ENCODE measurements at places on chromosomes 12 and 14.

DNA sequence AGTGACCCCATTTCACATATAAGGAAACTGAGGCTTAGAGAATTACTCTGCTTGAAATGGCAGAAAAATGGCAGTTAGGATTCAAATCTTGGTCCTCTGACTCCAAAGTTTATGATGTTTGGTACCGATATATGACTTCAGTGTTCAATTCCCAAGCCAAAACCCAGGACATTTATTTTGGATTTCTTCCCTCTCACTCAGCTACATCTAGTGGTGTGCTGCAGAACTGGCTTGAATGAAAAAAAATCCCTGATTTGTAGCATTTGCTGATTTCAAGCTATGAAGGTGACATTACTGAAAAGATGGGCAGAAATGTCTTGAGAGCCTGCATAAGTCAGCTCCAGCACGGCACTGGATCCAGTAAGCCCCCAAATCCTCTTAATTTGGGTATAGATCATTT is 106.4 kb downstream of the EFCAB11 start:
- DNase-seq: no peak

- DNase-seq: no peak
Measured at GRCh38 chr12:65325183-65325582, 46.7 kb downstream of the MSRB3 start.

DNA sequence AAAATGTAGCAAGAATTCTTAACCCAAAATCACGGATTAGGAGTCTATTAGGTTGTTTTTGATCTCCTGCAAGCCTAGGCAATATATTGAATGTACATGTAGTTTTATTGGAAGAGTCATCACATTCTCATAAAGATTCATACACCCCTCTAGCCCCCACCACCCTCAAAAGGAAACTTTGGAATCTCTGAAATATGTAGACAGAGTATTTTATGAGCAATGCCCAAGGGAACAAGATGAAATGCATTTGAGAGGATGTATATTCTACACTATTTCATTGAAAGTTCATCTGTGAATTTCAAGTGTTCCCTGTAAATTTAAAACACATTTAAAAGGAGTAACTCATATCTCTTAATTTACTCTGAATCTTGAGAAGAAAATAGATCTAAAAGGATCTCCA is 103.7 kb downstream of the SYT1 start:
- no peak for DNase-seq

- DNase-seq: no peak
Measured at GRCh38 chr14:22850944-22851764, 14.8 kb downstream of the MMP14 start.

GRCh38 chr14:56803816-56804535 is 6.3 kb downstream of the OTX2 start:
- DNase-seq: no peak

- DNase-seq: no peak
Measured at GRCh38 chr12:132166093-132166492, 21.8 kb downstream of the NOC4L start.

GRCh38 chr14:90402016-90402415 is 5.2 kb downstream of the CALM1 start:
- no peak for DNase-seq

- no peak for DNase-seq
Measured at GRCh38 chr14:92797935-92798653, 4.0 kb downstream of the GOLGA5 start.

DNA sequence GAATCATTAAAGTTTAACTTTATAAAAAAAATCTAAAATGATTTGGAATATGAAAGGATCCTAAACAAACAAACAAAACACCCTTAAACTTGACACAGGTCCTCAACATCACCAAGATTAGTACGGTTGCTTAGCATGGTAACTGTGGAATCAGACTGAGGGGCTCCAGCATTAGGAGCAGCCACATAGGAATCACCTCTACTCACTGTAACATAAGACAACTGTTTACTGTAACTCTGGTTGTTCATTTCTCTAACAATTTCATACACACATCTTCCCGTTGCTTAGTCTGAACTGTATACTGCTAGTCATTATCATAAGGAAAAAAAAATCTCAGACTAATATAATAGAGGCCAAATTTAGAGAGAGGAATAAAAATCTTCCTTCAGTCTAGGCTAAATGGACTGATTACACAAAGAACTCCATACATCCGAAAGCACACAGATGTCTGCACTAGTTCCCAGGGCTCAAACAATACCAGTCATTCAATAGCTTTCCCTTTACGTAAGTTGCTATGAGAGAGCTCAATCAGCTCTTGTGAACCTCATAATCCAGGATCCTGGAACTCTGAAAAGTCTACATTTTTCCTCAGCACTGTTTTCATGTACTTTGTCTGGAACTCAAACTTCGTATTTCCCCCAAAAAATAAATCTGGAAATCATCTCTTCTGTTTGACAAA is 26.0 kb downstream of the LRP6 start:
- DNase-seq: no peak

- no peak for DNase-seq
Measured at GRCh38 chr14:63800651-63801375, 52.0 kb upstream of the SYNE2 start.

DNA sequence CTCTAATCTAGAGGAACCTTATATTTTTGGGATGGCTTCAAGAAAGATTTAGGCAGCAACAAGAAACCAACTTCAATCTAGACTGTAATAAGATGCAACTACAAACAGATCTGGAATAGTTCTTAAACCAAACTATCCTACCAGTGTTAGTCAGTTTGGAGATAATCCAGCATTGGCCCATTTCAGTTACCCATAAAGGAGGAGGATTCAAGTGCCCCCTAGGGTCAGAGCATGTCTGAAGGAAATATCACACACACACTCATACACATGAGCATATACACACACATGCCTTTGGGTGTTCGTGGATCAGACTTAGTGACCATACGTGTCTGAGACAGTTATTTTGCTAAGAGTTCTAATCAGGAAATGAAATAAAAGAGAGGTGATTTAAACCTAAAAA is 261.2 kb downstream of the ADAMTS20 start:
- DNase-seq: no peak

DNA sequence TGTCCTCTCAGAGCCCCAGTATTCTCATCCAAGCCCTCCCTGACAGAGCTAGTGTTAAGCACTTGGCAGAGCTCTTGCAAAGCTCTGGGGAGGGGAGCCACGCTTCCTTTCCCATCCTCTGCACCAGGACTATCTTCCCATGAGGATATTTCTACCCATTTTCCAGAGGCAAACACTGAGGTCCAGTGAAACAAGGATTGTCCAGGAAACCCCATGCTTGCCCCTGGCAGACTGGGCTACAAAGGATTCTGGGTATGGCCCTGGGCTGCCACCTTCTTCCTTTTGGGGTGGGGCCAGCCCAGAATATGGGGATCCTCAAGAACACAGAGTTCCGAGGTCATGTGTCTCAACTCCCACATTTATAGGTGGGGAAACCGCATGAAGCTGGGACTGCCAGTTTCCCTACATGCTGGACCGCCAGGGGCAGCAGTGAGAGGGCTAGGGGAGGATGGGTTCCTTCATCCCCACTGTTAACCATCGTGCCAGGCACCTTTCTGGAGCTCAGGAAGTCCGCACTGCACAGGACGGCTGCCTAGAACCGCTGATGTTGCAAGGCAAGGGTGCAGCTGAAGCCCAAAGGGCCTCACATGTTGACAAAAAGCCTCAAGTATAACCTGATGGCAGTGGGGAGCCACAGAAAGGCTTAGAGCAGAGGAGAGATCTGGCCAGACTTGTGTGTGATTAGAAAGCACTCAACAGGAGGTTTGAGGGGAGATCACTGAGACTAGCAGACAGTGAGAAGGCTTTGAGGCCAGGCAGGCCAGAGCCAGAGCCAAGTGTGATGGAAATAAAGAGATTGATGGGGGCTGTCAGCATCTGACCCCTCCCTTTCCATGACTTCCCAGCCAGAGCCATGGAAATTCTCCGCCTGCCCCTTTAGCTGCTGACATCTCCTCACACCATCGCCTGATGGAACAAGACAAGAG is 5.5 kb upstream of the CCDC85C start:
- DNase-seq: no peak

GRCh38 chr12:28936221-28936620 is 212.9 kb upstream of the FAR2 start:
- DNase-seq: no peak

DNA sequence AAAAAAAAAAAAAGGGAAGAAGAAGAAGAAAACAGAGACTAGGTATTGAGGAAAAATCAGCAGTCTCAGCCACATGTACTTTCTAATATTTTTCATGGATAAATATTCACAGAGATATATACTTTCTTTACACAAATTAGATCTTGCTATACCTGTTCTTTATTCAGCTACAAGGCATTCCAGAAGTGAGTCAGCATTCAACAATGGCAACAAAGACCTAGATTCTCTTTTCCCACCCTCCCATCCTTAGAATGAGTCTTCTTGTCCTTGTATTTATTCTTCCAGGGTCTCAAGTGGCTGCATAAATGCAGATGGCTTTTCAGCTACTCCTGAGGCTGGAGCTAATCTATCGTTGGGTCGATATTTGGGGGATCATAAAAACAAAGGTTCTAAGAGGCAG is 93.0 kb downstream of the NT5DC3 start:
- no peak for DNase-seq

GRCh38 chr14:54490445-54491175 is 1.8 kb upstream of the GMFB start:
- DNase-seq: no peak

DNA sequence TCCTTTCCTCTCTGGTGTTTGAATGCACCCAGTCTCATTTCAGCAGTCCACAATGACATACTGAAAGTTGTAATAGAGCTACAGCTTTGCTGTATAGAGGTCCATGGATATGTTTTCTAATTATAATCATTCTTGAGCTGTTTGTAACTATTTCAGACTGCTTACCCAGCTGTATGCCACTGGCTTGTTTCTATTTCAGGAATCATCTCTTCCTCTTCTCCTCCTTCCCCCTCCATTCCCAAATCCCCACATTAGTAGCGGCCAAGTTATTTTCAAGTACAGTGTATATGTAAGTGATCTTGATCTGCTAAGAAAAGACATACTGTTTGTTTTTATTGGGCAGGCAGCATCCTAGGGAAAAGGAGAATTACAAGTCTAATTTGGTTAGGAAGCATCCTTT is 775.0 kb downstream of the DIO2 start:
- DNase-seq: no peak

- no peak for DNase-seq
Measured at GRCh38 chr12:114403690-114404066, 2.3 kb downstream of the TBX5 start.

DNA sequence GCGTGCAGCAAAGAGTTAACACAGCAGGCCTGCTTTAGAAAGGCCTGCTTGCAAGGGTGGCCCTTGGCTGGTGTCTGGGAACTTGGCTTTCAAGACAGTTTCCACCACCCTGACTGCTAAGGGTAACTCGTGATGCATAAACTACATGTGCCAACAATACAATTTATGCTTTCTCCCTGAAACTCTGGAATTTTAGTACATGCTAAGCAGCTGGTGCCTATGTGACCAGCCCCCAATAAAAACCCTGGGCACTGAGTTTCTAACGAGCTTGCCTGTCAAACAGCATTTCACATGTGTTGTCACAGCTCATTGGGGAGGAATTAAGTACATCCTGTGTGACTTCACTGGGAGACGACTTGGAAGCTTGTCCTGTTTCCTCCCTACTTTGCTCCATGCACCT is 133.1 kb downstream of the SLC5A8 start:
- DNase-seq: no peak

- DNase-seq: no peak
Measured at GRCh38 chr14:103770902-103771301, 55.3 kb downstream of the ZFYVE21 start.

- DNase-seq: no peak
Measured at GRCh38 chr14:97747316-97747715, 950.1 kb downstream of the VRK1 start.

GRCh38 chr12:105231396-105231795 is 4.6 kb downstream of the APPL2 start:
- no peak for DNase-seq

- no peak for DNase-seq
Measured at GRCh38 chr14:74437496-74438053, 11.6 kb upstream of the SYNDIG1L start.

DNA sequence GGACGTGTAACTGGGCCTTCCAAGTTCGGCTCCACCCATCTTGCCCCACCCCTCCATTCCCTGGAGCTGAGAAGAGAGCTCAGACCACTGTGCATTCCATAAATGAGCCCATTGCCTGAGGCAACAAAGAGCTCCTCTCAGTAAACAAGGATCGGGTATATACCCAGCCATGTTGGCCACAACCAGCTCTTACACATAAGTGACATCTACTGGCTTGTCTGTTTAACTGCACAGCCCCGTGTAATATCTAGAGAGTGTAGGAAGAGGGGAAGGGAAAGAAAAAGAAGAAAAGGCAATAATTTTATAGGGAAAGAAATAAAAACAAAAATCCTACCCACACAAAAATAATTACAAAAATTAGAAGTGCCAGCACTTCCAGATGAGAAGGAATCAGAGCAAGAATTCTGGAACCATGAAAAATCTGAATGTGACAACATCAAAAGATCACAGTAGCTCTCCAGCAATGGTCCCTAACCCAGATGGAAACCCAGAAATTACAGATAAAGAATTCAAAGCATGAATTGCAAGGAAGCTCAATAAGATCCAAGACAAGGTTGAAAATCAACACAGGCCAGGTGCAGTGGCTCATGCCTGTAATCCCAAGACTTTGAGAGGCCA is 308.1 kb downstream of the RPAP3 start:
- DNase-seq: peak; percentile 19

DNA sequence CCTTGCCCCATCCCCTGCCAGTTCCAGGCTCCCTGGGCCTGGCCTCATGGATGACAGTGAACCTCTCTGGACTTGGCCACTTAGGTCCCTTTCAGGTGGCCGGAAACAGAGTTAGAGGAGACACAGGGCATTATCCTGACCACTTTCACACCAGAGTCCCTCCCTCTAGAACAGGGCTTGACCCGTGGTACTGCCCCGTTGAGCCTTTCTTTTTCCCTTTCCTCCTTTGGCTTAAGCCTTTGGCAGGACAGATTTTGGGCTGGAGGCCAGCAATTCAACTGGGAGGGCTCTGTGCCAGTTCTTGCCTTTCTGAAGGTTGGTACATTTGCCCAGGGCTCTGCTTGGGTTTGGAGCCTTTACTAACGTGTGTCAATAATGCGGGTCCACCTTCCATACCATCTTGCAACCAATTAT is 22.8 kb downstream of the TPCN1 start:
- DNase-seq: no peak

DNA sequence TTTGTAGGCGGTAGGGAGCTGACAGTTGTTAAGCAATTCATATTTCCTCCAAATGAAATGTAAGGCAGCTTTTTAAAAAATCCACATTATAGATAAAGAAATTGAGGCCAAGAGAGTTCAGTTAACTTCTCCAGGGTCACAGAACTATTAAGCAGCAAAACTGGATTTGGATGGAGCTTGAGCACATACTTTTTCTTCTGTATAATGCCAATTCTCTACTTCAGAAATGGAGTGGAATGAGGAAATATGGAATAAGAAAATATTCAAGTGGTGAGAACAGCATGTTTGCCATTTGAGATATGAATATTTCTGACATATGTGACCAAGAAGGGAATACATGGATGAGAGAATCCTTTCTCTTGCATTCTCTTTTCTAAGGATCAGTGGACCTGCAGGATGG is 233.1 kb downstream of the FOXG1 start:
- no peak for DNase-seq

GRCh38 chr14:101412739-101413138 is 148.6 kb upstream of the DIO3 start:
- DNase-seq: peak; percentile 40

- no peak for DNase-seq
Measured at GRCh38 chr12:75613981-75614380, 102.6 kb upstream of the KRR1 start.

- DNase-seq: no peak
Measured at GRCh38 chr14:58455593-58456265, 28.2 kb downstream of the KIAA0586 start.

Data from NCI-H748 treated with DMSO at 0.1 percent for 48 hours (cell line).